Stimulated activated CD4-positive, alpha-beta T cell treated with anti-CD3 and anti-CD28 coated beads, Interleukin-4, amount 100 ng/mL, for 4 hours (primary cell): ENCODE measurements at places on chromosomes 1 and 21.
A peak's percentile ranks its signal among the peaks of the same experiment; 100 is the strongest.

DNA sequence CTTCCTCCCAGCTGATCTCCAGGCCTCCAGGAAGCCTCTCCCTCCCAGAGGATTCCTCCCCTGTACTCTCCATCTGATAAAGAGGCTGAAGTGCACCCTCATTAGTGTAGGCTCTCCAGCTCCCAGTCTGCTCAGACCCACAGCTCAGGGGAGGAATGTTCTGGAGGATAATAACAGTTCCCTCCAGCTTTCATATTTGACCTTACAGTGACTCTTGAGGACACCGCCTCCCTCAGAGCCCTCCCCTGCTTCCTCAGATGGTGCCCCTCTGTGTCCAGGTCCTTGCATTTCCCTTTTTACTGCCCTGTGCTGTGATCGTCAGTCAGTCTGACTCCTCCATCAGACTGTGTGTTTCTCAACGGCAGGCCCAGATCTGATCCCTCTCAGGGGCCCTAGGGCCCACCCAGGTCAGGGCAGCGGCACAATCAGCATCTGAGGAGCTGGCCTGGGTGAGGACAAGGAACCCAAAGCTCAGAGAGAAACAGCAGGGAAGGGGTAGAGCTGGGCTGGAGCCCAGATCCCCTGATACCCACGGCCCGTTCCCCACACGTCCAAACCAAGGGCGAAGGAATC is 1.1 kb upstream of the SHISAL2A start:
- no peak for DNase-seq

DNA sequence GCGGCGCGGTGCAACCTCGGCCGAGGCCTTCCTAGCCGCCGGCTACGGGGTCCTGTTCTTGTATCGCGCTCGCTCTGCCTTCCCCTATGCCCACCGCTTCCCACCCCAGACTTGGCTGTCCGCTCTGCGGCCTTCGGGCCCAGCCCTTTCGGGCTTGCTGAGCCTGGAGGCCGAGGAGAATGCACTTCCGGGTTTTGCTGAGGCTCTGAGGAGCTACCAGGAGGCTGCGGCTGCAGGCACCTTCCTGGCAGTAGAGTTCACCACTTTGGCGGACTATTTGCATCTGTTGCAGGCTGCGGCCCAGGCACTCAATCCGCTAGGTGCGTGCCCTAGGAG is 379 bp downstream of the PPCS start:
- peak; percentile 49 for DNase-seq

GRCh38 chr1:204384636-204385352 is 25.1 kb upstream of the PLEKHA6 start:
- no peak for DNase-seq

- no peak for DNase-seq
Measured at GRCh38 chr1:93177991-93178390, 2.2 kb downstream of the TMED5 start.

- DNase-seq, result no peak
Measured at GRCh38 chr1:41357451-41358101, 3.7 kb upstream of the FOXO6 start.

- DNase-seq, result no peak
Measured at GRCh38 chr1:245825128-245825901, 670.5 kb downstream of the KIF26B start.

- no peak for DNase-seq
Measured at GRCh38 chr1:107474877-107475612, 334.2 kb downstream of the NTNG1 start.

DNA sequence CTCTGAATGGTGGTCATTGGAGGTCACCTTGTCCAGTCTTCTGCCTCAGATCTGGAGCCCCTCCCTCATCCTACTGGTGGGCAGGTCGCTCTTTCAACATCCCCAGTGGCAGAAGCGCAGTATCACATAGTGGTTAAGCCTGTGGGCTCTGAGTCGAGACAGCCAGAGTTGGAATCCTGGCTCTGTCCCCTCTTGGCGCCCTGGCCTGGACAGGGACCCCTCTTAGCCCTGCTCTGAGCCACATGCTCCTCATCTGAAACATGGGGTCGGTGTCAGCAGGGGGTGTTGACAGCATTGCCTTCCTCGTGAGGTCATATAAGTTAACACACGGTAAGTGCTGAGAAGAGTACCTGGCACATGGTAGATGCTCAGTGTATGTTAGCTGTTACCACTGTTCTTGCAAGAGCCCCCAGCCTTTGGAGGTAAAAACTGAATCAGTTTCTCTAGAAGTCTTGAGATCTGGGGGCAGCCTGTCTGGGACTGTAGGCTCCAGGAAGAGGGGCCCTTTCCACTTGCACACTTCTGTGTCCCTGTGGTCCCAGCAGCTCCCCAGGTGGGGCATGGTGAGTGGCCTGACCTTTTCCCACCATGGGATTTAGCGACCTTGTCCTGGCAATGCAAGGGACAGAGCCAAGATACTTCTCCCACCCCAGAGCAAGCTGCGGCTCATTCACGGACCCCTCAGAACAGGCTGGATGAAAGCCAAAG is 6.4 kb downstream of the ZC3H12A start:
- DNase-seq, result no peak

- DNase-seq, result no peak
Measured at GRCh38 chr1:68162761-68163160, 69.6 kb downstream of the WLS start.

GRCh38 chr1:107123741-107124140 is 17.1 kb upstream of the NTNG1 start:
- no peak for DNase-seq

GRCh38 chr1:176469450-176470010 is 6.6 kb downstream of the PAPPA2 start:
- DNase-seq, result no peak

- peak; percentile 16 for DNase-seq
Measured at GRCh38 chr1:109621379-109622136, 1.9 kb downstream of the AMPD2 start.

- DNase-seq, result no peak
Measured at GRCh38 chr1:1429671-1430073, 5.8 kb upstream of the VWA1 start.

DNA sequence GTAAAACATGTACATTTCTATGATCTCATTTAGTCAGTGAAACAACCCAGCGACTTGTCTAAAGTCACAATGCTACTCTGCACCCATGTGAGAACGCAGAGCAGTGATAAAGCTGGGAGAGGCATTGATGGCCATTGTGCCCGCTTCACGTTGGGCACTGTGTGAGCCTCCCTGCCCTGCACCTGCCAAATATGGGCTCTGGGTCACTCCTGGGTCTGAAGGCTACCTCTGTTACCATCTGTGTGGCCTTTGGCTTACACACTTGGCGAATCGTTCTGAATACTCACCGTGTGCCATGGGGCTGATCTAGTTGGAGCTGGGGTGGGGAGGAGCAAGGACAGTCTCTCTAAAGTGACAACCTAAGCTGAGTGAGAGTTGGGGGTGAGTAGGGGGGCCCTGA is 29.9 kb downstream of the PCSK9 start:
- no peak for DNase-seq

- no peak for DNase-seq
Measured at GRCh38 chr1:106526650-106527049, 529.8 kb upstream of the PRMT6 start.

GRCh38 chr1:106921186-106921585 is 135.3 kb upstream of the PRMT6 start:
- no peak for DNase-seq

- DNase-seq, result no peak
Measured at GRCh38 chr1:47460040-47460439, 22.2 kb downstream of the FOXD2 start.

DNA sequence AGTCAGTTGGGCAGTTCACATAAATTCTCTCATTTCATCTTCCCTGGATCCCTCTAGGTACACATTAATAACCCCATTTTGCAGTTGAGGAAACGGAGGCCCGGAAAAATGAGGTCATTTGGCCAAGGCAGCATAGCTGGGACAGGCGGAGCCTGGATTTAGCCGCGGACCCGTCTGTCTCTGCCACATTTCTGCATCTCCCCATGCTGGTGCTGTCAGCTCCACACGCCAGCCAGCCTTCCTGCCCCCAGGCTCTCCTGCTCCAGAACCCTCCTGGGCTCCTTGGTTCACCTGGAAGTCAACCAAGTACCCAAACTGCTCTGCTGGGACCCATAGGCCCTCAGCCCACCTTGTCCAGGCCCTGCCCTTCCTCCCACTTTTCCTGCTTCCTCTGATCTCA is 7.6 kb downstream of the FOXO6 start:
- DNase-seq, result no peak

GRCh38 chr1:224217655-224218623 is 34.9 kb downstream of the DEGS1 start:
- no peak for DNase-seq

DNA sequence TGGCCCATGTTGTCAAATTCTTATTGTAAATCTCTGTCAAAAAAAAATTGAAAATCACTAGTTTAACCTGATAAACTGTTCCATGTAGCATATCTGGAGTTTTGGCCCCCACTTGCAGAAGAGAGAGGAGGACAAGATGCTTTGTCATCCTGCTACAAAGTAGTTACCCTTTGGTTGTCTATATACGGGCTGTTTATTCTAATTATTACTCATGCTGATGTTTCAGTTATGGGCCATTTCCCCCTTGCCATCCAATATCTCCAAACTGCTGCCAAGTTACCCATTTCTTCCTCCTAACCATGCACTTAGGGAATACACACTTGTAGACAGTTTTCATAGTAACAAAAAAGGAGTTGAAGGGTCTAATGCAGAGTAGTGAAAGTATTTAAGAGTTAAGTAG is 22.6 kb downstream of the STX12 start:
- no peak for DNase-seq

- no peak for DNase-seq
Measured at GRCh38 chr1:20487236-20487590, 1.2 kb upstream of the CAMK2N1 start.

DNA sequence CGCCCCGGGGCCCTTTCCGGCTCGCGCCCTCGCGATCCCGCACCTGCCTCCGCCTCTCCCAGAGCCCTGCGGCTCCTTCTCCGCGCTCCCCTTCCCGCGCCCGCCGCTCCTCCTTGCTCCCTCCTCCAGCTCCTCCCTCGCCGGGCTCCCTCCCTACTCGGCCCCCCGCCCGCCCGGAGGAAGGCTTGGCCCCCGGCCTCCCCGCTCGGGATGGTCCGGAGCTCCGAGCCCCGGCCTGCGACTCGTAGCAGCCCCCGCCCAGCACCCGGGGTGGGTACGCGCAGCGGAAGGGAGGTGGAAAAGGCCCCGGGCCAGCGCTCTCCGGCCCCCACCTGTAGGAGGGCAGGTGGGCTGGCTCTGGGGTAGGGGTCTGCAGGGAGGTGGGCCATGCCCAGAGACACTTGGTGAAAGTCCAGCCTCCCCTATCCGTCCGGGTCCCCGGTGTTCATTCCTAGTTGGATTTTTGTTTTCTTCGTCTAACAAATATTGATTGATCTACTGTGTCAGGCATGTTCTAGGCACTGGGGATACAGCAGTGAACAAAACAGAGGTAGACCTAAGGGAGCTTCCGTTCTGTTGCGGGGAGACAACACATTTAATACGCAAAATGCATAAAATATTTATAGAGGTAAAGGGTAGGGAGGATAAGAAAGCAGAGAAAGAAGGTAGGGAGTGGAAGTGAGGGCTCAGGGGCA is at the start of gene HTR1D:
Gene HTR1D (minus strand): TSS at position 82 of the 695 bp plus-strand sequence. CDS start 23,283 bp downstream, outside the sequence.
- DNase-seq, result no peak

- no peak for DNase-seq
Measured at GRCh38 chr21:41216486-41216885, 48.5 kb downstream of the BACE2 start.

DNA sequence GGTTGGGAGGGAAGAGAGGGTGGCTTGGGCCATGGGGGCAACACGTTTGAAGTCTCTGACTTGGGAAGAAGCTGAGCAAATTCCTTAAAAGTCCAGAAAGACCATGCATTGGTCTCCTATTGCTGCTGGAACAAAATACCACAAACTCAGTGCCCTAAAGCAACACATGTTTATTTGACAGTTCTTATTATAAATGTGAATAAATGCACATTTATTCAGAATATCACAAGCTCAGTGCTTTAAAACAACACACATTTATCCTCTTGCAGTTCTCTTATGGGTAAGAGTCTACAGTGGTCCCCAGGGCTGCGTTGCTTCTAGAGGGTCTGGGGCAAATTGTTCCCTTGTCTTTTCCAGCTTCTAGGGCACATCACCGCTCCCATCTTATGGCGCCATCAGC is 10.1 kb upstream of the PRAMEF12 start:
- no peak for DNase-seq

GRCh38 chr1:201360901-201361651 is 16.4 kb downstream of the TNNT2 start:
- DNase-seq, result no peak

DNA sequence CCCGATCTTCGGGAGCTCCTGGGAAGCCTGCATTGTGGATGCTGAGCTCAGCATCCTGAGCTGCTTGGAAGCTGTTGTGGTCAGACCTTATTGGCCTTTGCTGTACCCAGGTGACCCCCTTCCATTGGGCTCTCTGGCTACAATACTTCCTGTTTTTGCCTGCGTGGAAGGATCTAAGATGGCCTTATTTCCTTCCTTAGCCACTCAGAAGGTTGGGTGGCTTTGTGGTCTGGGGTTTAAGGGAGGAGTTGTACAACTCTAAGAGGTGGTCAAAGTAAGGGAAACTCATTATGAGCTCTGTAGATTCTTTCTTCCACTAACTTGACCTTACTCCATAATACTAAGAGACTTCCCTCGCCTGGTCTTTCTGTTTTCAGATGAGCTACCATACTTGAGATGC is 17.7 kb downstream of the PFKFB2 start:
- DNase-seq, result no peak

- DNase-seq, result no peak
Measured at GRCh38 chr1:55466373-55466772, 251.2 kb upstream of the USP24 start.

GRCh38 chr1:185906186-185906585 is 172.0 kb downstream of the HMCN1 start:
- no peak for DNase-seq

DNA sequence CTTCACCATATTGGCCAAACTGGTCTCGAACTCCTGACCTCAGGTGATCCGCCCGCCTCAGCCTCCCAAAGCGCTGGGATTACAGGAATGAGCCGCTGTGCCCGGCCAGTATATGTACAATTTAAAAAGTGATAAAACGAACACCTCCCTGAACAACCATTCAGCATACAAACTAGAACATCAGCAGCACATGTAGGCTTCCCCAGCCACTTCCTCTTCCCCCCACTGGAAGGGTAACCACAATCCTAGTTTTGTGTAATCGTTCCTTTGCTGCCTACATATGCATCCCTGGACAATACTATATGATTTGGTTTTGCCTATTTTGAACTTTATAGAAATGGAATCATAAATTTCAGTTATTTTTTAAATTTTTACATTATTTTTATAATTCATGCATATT is 60.4 kb downstream of the DESI2 start:
- no peak for DNase-seq

DNA sequence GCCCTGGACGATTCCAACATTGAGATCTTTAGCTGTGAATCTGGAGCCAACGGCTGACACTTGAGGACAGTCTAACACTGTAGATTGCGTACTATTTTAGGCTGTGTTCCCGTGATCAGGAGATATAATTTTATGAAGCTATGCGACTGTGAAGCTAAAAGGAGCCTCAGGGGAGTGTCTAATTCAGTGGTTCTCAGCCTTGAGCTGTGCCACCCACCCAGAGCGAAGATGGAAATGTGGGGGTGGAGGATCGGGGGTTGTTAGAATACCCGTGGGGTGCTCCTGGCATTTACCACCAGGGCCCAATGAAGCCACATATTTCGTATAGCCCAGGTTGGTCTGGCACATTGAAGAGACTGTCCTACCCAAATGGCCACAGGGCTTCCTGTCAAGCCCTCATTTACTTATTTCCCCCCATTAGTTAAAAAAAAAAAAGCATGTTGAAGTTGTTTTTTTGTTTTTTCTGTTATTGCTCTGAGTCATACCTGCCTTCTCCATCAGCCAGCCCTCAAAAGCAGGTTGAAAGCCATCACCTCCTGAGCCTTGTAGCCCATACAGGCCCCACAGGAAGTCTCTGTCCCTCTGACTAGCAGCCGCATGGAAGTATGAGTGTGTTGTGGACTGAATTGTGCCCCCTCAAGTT is 141.7 kb downstream of the GALNT2 start:
- peak; percentile 35 for DNase-seq
